ENCODE measurements at places on chromosomes 5 and 9.

DNA sequence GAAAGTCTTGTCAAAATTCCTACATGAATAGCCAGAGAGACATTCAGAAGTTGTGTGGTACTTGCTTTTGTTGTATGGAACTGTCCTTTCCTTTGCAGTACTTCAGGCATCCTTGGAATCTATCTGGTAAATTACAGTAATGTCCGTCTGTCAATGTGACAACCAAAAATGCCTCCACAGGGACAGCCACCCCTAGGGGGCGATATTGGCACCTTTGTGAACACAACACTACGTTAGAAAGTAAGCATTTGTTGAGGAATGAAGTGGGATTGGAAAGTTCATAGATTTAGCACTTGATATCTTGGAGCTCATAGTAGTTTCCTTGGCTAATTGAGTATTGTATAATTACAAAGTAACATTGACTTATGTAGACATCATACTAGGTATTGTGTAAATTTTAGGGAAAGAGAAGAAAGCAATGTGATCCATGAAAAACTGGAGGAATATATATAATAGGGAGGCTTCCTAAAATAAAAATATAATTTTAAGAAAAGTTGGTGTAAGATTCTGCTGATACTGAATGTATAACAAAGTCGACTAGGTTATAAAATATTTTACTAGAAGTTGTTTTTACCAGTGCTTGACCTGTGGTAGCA is 32.7 kb downstream of the TMEFF1 start:
- no peak for DNase-seq

DNA sequence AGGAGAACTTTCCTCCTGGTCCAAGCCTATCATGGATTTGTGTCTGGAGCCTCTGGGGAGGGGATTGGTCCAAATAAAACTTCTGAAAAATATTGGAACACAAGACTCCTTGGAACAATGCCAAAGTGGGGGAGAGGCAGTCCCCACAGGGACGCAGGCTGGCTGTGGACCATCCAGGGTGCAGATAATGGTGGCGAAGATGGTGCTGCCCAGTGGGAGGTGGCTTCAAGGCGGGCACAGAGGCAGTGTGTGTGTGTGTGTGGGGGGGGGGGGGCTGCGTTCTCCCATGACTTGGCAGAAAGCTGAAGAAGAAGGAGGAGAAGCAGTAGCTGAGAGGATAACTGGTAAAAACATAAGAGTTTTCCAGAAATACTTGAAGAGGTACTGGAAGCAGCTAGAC is 186.4 kb downstream of the MELK start:
- DNase-seq: no peak

DNA sequence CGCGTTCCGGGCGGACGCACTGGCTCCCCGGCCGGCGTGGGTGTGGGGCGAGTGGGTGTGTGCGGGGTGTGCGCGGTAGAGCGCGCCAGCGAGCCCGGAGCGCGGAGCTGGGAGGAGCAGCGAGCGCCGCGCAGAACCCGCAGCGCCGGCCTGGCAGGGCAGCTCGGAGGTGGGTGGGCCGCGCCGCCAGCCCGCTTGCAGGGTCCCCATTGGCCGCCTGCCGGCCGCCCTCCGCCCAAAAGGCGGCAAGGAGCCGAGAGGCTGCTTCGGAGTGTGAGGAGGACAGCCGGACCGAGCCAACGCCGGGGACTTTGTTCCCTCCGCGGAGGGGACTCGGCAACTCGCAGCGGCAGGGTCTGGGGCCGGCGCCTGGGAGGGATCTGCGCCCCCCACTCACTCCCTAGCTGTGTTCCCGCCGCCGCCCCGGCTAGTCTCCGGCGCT is at the start of gene DAPK1:
Gene DAPK1, plus strand, starts transcription at position 264 of the 442 bp plus-strand sequence. CDS start 1,211 bp downstream, outside the sequence.
- DNase-seq: no peak

DNA sequence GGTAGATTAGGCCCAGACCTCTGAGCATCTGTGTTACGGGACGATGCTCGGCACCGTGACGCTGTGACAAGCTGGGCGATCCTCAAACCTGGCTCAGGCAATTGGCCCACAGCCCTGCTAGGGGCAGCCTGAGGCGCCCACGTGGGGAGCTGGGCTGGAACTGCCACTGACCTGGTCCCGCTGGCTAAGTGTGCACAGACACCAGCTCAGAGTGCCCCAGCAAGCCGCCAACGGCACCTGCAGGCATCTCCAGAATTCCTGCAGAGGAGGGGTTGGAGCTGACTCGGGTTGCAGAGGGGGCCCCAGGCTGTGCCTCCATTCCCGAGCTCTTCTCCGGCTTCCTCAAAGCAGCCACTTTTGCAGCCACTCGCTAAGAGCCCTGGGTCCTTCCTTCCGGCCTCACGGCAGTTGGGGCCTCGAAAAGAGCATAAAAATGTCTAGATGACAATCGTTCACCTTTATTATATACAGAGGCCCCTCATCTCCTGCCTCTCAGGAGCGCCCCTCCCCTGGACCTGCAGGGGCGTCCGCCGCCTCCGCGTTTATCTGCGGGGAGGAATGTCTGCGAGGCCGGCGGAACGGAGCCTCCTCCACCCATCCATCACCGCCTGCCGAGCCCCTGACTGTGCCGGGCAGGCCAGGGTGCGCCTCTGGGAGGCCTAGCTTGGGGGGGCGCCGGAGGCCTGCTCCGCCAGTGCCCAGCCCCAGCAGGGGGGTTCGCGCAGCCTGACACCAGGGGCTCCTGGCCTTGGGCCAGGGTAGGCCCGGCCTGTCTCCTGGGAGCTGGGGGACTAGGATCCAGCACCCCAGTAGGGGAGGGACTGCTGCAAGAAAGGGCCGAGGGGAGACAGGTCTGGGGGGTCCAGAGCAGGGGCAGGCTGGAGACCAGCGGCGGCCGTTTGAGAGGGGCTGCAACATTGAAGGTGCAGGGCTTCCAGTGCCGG is 144.9 kb downstream of the BARX1 start:
- DNase-seq: no peak

DNA sequence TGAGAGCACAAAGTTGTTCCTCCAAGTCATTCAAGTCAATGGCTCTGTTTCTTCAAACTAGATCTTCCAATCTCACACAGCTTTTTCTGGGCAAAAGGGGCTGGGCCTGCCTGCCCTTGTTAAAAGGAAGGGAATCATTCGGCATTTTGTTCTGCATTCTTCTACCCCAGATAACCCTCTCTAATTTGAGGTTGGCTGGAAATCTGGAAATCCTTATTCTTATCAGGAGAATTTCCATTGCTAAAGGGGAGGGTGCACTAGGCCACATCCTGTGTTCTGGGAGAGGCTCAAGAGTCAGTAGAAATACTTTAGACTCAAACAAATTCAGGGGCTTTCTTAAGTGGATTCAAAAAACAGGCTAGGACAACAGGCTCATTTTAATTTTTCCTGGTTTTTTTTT is 384.7 kb upstream of the ZNF462 start:
- no peak for DNase-seq

Data from cortex of kidney (tissue), 1 donor.